ENCODE measurements at places on chromosomes 2 and 18.

- DNase-seq: no peak
Observed at GRCh38 chr2:22499082-22499839, 885.7 kb upstream of the KLHL29 start.

GRCh38 chr18:24443870-24444269 lies 16.6 kb upstream of the HRH4 start:
- DNase-seq: no peak

DNA sequence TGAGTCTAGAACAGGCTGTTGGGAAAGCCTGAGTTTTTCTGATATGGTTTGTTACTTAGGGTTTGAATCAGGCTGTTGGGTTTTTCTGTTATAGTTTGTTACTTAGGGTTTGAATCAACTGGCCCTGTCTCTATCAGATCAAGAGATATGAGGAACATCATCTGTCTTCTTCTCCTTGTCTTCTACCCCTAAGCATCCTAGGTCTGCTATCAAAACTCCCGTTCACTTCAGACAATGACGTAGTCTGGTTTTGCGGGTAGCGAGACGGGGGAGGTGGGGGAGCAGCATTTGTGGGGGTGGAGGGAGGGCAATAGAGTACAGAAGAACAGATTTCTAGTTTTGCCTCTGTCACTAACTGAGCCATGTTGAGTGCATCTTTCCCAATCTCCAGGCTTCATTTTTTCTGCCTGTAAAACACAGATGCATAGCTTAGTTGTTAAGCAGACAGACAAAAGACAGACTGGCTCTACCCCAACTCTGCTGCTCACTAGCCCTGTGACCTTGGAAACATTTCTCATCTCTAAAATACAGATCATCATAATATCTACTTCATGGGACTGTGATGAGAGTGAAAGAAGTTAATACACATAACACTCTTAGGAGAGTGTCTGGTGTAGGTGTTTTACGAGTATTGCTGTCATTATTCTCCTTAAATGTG lies 9.1 kb downstream of the TNP1 start:
- DNase-seq: no peak

- DNase-seq: no peak
Observed at GRCh38 chr2:239862613-239863012, 162.5 kb downstream of the NDUFA10 start.

GRCh38 chr2:119086327-119086726 lies 72.2 kb downstream of the C1QL2 start:
- no peak for DNase-seq

DNA sequence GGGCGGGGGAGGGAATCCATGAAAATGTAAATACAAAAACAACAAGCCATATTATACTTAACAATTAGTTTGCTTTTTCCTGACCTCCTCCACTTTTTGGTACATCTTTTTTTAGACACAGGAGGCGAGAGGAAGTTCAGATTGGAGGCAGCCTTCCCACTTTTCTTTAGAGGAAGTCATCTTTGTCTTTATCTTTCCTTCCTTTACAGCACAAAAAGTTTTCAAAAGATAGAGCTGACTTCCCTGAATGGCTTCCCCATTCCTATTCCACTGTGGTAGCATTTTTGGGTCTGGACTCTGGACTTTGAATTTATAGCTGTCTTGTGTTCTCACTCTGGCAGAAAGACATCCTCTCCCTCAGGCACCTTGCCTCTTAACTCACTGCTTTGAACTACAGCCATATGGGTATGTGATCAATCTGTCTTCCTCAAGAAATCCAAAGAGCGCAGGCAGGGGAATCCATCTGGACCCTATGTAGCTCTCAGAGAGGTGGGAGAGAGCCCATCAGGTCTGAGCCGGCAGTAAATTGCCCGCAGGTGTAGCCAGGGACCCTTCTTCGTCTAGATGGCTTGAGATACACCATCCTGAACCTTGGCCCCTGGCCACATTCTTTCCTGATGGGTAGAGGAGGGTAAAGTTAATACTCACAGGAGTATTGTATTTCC lies 101.9 kb downstream of the AQP4 start:
- DNase-seq: no peak

- DNase-seq: peak; percentile 12
Observed at GRCh38 chr2:118202707-118203303, 114.5 kb downstream of the INSIG2 start.

DNA sequence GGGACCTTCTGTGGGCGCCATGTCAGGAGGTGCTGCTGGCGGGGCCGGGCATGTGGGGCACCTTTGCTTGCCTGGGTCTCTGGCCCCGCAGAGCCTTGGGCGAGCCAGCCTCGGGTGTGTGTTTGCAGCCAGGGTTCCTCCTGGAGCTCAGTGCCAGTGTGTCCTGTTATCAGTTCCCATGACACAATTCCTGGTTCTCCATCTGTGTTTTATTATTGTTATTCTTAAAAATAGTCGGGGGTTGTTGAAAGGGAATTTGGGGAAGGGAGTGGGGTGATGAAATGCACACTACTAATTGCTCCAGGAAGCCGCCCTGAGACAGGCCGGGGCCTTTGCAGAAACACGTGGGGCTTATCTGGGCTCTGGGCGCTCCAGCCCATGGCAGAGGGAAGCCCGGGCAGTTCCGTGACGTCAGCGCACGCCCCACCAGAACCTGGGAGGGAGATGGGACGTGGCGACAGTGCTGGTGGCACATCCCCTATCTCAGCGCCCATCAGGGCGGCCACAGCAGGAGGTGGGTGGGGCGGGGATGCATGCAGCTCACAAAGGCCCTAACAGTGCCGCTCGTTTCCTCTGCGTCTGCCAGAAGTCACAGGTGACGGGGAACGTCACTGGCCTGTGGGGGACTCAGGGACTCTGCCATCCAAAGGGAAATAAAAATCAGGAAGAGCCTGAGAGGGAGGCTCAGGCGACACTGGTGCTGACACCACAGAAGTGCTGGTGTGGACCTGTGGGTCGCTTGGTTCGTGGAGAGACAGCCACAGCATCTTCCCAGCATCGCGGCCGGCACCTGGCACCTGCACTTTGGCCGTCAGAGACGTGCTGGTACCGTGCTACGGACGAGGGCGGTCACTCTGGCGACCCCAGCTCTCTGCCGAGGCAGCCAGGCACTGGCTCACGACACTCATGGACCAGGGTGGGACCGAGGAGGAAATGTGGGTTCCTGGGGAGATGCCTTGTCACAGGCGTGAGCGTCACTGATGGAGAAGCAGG lies 131.0 kb downstream of the NFATC1 start:
- no peak for DNase-seq

- DNase-seq: no peak
Observed at GRCh38 chr2:7858624-7859023, 823.2 kb upstream of the ID2 start.

DNA sequence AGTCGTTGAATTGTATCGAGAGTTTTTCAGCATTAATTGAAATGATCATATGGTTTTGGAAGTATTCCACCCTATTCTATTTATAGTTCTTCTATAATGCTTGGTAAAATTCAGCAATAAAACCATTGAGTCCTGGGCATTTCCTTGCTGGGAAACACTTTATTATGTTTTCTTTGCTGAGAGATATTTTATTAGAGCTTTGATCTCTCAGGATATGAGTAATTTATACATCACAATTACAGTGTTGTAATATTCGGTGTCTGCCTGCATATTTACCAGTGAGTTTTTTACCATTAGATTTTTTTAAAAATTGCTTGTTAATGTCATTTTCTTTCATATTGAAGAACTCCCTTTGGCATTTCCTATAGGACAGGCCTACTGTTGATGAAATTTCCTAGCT lies 402.7 kb upstream of the FSIP2 start:
- no peak for DNase-seq

GRCh38 chr2:104858006-104858978 lies 4.4 kb downstream of the POU3F3 start:
- DNase-seq: no peak

DNA sequence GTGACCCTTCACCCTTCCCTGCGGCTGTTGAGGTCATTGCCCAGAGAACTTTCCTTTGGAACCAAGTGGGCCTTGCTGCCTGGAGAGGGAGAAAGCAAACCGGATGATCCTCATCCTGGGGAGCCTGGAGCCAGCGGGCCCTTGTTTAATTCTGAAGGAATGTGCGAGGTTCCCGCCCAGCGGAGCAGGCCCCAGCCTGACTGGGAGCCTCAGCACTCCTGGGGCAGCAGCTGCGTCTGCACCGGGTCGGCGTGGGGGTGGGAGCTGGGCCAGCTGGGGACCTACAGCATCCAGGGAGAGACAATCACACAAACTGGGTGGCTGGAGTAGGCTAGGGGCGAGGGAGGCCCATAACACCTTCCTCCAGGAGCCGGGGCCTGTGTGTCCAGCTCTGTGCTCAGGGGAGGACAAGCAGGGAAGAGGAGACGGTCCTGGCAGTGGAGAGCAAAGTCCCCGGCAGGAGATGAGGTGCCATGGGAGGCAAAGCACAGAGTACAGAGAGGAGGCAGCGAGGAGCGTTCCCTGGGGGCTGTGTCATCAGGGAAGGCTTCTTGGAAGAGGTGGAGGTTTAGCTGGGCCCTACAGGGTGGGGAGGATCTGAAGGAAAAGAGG lies 61.9 kb upstream of the HAAO start:
- no peak for DNase-seq

DNA sequence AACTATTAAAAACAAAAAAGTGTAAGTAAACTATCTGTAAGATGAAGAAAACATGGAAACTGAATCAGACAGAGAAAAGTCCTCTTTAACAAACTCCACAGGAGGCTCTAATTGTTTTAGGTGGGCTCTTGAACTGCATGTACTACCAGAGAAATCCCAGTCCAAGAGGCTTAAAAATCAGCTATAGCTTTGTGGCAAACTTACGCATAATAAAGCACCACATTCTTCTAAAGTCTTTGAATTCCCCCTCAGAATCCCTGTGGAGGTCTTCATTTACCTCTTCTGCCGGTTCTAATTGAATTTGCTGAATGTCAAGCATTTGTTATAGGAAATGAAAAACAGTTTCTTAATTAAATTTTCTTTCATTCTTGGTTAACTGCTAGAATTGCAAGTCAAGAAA lies 40.8 kb downstream of the CHN1 start:
- DNase-seq: no peak

- no peak for DNase-seq
Observed at GRCh38 chr2:70962211-70962884, 16.1 kb upstream of the ANKRD53 start.

DNA sequence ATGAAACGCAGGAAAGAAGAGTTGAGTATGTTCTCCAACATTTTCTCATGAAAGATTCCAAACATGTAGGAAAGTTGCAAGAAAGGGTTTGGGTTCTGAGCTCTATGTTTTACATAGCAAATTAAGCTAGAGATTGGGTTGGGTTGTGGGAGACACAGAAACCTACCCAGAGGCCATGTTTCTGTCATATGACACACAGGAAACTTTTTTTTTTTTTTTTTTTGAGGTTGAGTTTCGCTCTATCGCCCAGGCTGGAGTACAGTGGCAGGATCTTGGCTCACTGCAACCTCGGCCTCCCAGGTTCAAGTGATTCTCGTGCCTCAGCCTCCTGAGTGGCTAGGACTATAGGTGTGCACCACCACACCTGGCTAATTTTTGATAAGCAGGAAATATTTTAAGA lies 57.6 kb downstream of the DOCK10 start:
- no peak for DNase-seq
